ENCODE measurements at places on chromosomes 4 and X. TPM values are rescaled to one million over a fixed set of nuclear protein-coding genes. Genes with fewer than 3 reads are reported as not detected.

Gene NEIL3
- total RNA-seq, result 8.1 TPM

Gene ITM2A
- total RNA-seq, result not detected

Gene RGS12
- 11.7 TPM for total RNA-seq

Gene NSUN7
- total RNA-seq, result 0.86 TPM

Gene TMEM165
- total RNA-seq, result 186 TPM

Gene PGM2
- 25.9 TPM for total RNA-seq

Gene IL13RA2
- 2.3 TPM for total RNA-seq

Gene CENPVL1
- total RNA-seq, result not detected

All from fibroblast of villous mesenchyme (primary cell).